NCI-H2107 (cell line): ENCODE measurements at places on chromosomes 1 and 21.

- no peak for DNase-seq
Measured at GRCh38 chr1:5389101-5389885, 602.9 kb downstream of the NPHP4 start.

DNA sequence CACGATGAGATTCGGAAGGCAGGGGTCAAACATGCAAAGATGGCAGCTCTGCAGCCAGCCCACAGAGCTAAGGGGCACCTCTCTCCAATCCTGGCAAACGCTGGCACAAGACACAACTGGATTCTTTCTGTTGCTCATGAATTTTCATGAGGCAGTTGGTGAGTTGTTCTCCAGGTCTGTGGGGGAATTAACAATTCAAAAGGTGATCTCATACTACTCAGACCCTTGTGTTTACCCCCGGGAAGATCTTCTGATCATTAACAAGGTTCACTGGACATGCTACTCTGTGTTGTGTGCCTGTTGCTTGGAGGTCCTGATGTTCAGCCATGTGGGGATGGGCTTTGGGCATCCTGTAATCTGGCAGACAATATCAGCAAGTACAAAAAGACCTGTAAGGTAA is 128.9 kb downstream of the HHAT start:
- DNase-seq, result no peak

GRCh38 chr1:193709607-193710006 is 523.2 kb upstream of the B3GALT2 start:
- no peak for DNase-seq

DNA sequence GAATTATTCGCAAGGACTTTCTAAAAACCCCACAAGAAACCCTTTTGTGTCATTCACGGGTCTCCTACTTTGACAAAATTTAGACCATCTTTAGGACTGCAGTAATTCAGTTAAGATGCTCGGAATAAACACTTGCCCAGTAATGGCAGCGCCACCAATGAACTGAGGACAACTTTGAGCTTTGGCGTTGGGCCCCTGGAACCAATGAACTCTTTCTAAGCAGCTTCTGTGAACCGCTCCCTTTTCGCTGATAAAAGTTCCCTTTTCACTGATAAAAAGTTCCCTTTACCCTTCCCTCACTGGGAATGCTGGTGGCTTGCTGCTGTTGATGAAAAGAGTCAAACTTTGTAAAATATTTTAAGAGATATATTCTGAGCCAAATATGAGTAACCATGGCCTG is 1.5 kb upstream of the MRPL55 start:
- no peak for DNase-seq

DNA sequence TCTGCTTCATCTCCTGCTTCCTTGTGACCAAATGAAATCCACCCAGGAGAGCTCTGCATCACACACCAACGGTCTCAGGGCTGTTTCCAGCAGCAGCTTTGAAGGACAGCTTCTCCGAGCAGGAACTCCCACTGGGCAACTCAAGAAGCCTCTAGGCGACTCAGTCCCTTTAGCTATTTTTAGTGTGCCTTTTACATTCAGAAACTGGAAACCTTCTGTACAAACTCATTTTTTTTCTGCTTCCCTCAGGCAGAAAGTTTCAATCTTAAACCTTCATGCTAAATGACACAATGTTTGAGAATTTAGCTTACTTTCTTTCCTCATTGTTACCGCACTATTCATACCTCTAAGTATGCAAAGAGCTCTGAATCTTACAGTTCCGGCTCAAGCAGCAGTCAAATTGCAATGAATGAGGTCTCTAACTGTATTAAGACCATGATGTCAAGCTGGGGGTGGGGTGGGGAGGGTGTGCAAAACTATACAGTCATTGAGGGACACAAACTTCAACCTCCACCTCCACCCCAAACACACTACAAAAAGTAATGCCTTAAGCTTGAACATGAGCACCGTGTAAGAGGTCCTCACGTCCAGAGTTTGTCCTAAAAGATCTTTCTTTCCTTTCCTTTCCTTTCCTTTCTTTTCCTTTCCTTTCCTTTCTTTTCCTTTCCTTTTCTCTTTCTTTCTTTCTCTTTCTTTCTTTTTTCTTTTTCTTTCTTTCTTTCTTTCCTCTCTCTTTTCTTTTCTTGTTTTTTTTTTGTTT is 16.4 kb upstream of the TARBP1 start:
- no peak for DNase-seq

- peak; percentile 86 for DNase-seq
Measured at GRCh38 chr21:36966066-36966820, at the start of gene HLCS. Gene HLCS, minus strand, starts transcription at chr21:36966669. Its CDS starts 31 bp downstream, at chr21:36966638.
